ENCODE measurements at places on chromosomes 16 and 17.
A peak's percentile ranks its signal among the peaks of the same experiment; 100 is the strongest.

DNA sequence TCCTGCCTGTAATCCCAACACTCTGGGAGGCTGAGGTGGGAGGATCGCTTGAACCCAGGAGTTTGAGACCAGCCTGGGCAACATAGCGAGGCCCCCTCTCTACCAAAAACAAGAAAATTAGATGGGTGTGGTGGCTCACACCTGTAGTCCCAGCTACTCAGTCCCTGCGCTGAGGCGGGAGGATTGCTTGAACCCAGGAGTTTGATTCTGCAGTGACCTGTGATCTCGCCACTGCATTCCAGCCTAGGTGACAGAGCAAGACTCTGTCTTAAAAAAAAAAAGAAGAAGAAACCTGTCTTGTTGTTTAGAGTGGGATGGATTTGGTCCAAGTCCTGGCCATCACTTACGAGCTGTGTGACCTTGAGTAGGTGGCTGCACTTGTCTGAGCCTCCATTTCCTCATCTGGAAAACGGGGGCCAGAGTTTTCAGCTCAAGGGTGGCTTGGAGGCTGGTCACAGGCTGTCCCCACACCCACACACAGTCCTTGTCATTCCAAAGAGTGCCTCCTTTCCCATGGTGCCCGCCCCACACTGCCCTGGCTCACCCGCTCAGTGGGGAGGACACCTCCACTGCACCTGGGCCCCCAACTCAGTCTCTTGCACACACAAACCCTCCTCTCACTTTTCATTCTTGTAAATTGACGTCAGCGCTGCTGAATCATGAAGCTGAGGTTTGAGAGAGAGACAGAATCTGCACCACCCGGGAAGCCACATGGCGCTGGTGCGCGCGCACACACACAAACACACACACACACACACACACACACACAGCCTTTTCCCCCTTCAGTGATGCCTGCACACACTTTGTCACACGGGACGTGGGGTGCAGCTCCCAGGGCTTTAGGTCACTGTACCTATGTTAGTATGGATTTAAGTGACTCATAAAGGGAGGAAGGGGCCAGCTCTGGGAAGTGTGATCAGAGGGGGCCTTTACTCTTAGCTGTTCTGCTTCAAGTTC lies 4.2 kb downstream of the SOCS1 start:
- DNase-seq, result no peak

- peak; percentile 26 for DNase-seq
These were observed 59.8 kb upstream of the ARL4D start for GRCh38 chr17:43338886-43339516.

DNA sequence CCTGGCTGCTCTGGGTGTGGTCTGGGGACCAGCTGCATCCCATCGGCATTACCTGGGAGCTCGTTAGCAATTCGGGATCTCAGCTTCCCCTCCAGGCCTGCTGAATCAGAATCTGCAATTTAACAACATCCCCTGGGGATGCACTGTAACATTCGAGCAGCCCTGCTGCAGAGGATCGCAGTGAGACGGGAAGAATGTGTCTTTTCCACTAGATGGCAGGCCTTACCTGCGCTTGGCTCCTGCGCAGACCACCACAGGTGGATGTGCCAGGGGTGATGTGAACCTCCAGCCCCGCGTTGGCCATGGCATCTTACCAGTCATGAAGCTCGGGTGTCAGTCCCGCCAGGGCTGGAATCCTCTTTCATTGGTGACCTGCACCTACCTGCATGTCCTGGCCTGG lies 209.9 kb downstream of the PRKCB start:
- DNase-seq, result no peak

DNA sequence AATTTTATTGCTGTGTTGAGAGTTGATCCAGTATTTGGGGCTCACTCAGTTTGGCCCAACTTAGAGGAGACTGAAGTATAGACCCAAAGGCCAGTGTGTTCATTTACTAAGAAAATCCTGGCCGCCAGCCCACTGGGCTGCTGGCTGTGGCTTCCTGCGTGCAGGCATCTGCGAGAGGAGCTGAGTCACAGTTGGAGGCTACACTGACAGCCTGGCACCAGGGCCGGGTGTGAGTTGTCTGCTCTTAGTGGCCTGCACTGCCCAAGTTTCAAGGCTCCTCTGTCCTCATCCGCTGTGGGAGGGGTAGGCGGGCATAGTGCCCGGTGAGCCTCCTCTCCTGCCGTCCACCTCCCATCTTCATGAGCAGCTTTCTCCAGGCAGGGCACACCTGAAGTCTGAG lies 54.2 kb downstream of the PLD6 start:
- DNase-seq, result no peak

DNA sequence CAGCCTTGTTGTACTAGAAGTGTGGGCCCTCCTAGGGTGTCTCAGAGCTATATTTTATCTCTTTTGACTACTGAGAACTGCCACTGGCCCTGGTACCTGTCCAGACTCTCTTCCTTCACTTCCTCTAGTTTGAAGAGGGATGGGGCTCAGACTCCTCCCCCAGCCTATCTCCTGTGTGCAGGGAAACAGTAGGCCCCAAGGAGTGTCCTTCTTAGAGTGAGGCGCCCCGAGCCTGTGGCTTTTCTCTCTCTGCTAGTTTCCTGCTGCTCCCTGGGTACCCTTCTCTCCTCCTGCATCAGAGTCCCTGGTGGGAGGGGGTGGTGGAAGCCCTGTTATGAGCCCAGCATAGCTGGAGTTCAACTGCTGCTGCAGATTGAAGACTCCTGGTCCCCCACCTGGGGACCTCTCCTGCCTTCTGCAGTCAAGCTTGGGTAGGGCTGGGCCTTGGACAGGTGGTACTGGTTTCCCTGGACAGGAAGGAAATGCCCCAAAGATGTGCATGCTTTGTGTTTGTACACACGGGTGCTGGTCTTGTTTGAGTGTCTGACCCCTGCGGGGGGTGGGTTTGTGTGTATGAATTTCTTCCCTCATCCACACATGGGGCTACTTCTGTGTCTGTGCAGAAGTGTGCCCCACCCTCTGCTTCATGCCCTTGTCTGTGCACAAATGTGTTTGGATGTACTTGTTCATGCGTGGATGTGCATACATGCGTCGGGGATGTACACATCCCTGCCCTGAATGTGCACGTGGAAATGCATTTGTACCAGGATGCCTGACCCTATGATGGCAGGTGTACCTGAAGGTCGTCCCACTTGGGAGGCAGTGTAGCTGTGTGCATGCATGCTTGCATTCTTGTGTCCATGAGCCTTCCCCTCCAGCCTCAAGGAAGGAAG lies 6.9 kb downstream of the RARA start:
- DNase-seq, result no peak

GRCh38 chr16:50473356-50473945 lies 74.7 kb upstream of the NKD1 start:
- no peak for DNase-seq

DNA sequence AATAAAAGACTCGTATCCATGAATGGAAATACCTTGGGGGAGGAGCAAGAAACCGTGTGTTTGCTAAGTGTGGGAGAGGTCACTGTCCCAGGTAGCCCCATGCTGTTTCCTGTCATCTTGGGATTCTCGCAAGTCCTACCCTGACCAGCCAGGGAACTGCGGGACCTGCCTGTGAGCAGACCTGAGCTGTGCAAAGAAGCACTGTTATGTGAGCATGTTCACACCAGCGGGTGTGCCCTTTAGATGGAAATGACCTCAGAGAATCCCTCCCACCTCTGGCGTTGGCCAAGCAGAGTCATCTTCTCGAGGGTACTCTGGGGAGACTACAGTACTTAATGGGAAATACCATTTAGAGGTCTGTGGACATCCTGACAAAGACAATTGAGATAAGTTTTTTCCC lies 127.0 kb upstream of the MON1B start:
- DNase-seq, result no peak

Data from GF-D8 (cell line).